ENCODE measurements at places on chromosomes 2 and 18.

GRCh38 chr2:203808046-203808750 lies 59.4 kb upstream of the CTLA4 start:
- DNase-seq = no peak

GRCh38 chr18:48851599-48851960 lies 99.2 kb downstream of the SMAD7 start:
- DNase-seq = no peak

DNA sequence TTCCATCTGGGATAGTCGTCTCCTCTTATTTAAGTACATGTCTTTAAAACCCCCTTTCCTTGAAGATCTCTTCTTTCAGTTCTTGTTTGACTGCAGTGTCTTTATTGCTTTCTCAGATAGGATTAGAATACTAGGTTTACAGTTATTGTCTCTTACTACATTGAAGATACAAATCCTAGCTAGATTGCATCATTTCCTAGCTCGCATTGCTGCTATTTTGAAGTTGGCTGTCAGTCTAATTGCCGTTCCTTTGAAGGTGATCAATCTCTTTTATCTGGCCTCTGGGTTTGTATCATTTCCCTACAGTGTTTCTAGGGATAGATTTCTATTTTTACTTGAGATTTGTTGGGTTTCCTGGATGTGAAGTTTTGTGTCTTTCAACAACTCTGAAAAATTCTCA lies 20.9 kb downstream of the ARMC9 start:
- DNase-seq = no peak

GRCh38 chr2:213281156-213281555 lies 3.1 kb upstream of the SPAG16 start:
- DNase-seq = no peak

DNA sequence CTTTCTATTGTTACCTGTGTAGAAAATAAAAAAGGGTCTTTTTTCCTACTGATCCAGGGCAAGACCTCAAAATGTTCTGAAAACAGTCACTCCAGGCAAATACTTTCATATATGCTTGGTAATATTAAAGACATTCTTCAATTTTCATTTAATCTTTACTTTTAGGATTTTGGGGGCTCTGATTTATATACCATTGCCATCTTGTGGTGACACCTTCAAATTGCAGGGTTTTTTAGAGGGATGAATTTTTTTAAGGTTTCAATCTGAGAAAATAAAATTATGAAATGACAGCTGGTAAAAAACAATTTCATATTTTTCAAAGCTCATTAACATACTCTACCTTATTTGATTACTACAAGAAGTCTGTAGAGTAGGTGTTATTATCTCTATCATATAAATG lies 26.8 kb downstream of the MAPK4 start:
- no peak for DNase-seq

- DNase-seq = no peak
These were observed 33.7 kb upstream of the NFE2L2 start for GRCh38 chr2:177298191-177298590.

- no peak for DNase-seq
These were observed 48.2 kb upstream of the SLC14A2 start for GRCh38 chr18:45567123-45567522.

- no peak for DNase-seq
These were observed 89.8 kb downstream of the ASXL2 start for GRCh38 chr2:25788457-25788856.

Data from COR-L47 (cell line).